SK-N-MC (cell line): ENCODE measurements at places on chromosomes 1 and 21.

- no peak for DNase-seq
These were observed 27.9 kb downstream of the CASZ1 start for GRCh38 chr1:10768552-10768951.

DNA sequence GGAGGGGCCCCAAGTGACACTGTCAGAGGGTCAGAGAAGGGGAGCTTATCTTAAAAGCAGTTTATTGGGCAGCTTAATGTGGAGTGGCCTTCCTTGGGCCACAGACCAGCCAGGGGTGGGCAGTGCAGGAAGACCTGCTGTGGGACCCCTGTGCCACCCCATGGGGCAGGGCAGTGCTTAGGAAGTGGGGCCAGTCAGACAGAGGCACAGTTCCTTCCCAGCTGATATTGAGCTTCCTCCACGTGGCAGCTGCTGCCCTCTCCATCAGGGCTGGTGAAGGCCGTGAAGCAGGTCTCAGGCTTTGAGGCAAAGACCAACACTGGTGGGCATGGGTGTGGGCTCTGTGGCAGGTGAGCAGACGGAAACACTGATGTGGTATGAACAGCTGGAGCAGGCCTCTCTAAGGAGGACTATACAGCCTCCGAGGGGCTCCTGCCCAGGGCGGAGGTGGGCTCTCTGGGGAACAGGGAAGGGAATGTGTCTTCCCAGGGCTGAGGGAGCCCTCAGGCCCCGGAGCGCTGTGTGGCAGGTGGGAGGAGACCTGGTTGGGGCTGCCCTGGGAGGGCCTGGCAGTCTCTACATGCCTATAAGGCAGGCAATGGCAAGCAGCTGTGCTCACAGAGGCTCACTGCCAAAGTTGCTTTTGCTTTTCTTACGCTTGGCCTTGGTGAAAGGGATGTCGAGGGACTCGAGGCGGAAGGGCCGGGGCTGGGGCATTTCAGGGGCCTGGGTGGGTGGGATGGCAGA lies 3.0 kb upstream of the DDOST start:
- DNase-seq = no peak

DNA sequence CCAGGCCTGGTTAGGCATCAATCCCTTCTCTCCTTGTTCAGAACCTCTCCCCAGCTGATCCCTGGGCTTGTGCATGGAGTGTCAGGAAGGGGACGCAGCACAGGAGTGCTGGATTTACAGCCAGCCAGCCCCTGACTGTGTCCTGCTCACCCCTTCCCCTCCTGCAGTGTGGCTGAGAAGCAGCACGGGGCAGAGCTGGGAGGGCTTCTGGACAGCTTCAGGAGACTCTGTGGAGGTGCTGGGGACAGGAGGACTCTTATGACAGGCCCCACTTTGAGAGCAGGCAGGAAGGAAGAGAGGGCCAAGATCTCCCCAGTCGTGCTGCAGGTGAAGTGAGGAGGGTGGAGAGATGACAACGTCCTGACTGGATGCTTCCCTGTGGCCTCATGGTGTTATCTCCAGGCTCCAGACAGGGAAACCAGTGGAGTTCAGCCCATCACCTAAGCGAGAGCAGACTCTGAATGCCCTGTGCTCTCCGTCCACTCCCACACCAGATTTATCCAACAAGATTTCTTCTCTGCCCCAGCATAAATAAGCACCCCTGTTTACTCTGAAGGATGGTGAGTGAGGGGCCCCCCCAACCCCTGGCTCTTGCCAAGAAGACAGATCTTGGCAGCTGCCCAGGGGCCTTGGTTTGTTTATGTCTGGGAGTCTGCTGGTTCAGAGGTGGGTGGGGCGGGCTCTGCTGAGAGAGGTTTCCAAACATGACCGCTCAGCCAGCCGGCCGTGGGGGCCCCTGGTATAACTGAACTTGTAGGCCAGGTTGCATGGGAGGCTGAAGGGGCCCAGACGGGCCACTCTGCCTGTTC lies 21.3 kb downstream of the TMCC2 start:
- DNase-seq = no peak

DNA sequence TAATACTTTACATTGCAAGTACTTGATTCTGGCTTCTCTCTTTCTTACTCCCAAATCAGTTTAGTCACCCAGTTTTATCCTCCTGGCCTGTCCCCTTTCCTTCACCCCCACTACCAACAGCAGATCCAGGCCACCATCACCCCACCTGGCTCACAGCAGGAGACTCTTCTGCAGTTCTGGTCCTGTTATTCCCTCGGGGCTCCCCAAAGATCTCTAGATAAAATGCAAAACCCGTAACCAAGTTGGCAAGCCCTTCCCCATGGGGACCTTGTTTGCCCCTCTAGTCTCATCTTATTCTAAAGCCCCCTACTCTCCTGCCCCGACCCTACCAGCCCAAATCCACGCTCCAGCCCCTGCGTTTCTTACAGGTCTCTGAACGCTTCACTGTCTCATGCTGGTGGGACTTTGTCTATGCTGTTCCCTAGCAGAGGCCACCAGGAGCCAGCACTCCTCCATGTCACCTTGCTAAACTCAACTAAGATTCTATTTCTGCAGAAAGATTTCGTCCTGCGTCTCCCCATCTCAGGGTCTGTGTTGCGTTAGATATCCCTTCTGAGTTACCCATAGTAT lies 4.0 kb downstream of the ABCG1 start:
- no peak for DNase-seq

GRCh38 chr1:64470665-64471217 lies 812 bp downstream of the CACHD1 start:
- DNase-seq = no peak

GRCh38 chr1:46262508-46262907 lies 14.9 kb downstream of the RAD54L start:
- no peak for DNase-seq

DNA sequence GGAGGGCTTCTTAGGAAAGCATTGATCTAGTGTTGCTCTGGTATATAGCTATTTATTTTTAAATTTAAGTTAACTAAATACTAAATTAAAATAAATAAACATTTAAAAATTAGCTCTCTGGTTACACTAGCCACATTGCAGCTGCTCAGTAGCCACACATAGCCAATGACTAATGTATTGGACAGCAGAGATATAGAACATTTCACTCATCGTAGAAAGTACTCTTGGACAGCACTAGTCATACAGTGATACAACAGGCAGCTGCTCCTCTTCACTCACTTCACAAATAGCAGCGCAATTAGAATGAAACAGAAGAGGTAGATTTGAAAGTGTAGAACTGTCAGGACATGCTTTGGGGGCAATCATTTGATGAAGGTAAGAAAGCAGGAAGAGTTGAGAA lies 245.4 kb downstream of the PBX1 start:
- DNase-seq = no peak

GRCh38 chr1:79161077-79161476 lies 154.5 kb upstream of the ADGRL4 start:
- DNase-seq = no peak

DNA sequence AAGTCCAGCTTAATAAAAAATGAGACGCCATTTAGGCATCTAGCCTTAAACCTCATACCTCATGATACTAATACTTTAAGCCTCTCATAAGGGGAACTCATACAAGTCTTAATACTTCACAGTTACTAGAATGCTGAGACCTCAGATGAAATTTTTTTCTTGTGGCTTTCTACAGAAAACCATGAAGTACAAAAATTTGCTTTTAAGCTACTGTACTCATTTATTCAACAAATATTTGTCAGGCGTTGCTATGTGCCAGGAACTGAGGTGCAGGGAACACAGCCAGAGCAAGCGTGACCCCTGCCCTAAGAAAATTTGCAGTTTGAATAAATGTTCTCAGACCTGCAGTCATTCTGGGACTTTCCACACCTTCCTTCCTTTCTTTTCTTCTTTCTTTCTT lies 150.6 kb downstream of the MRPL39 start:
- DNase-seq = no peak

- no peak for DNase-seq
These were observed 37.1 kb upstream of the SLC30A10 start for GRCh38 chr1:219965285-219966070.

DNA sequence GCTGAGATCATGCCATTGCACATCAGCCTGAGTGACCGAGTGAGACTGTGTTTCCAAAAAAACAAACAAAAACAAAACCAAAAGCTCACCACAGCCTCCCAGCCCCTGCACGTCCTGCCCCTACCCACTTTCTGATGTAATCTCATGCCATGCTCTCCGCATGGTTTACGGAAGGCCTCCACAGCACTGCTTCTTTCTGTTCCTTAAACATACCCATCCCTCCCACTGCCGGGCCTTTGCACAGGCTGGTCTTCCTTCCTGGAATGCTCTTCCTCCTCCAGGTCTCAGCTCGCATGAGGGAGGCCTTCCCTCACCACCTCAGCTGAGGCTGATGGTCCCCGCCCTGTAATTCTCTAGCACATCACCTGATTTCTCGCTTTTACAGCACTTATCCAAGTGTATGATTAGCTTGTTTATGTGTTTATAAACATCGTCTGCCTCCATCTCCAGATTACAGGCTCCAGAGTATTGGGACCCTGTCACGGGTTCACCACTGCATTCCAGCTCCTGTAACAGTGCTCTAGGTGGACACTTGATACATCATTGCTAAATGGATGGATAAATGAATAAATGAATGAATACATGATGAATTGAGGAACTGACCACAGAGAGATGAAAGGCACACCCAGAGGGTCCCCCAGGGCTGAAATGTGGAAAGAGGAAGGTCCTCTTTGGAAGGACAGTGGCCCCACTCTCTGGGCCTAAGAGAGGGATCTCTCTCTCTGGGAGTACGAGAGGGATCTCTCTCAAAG lies 22.1 kb downstream of the TCEA3 start:
- no peak for DNase-seq

GRCh38 chr21:35565204-35565611 lies 495.1 kb downstream of the SETD4 start:
- no peak for DNase-seq

- no peak for DNase-seq
These were observed 10.8 kb downstream of the UBASH3A start for GRCh38 chr21:42414553-42414927.

- DNase-seq = no peak
These were observed 19.8 kb downstream of the UTS2 start for GRCh38 chr1:7833035-7833434.

DNA sequence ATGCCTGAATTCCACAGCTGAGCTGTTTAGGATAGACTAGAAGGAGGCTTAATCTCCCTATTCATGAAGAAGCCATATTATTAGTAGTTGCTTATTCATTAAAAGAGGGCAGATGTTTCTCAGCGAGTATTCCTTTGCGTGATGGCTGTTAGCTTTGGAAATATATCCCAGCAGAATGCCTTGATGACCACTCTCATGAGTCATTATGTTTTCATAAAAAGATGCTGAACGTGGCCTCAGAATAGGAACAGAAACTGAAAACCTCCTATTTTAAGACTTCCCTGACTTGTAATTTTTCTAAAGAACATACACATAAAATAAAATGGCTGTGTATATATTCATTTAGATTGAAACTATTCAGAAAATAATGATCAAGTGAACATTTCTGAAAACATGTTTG lies 9.6 kb upstream of the PLA2G4A start:
- DNase-seq = no peak

DNA sequence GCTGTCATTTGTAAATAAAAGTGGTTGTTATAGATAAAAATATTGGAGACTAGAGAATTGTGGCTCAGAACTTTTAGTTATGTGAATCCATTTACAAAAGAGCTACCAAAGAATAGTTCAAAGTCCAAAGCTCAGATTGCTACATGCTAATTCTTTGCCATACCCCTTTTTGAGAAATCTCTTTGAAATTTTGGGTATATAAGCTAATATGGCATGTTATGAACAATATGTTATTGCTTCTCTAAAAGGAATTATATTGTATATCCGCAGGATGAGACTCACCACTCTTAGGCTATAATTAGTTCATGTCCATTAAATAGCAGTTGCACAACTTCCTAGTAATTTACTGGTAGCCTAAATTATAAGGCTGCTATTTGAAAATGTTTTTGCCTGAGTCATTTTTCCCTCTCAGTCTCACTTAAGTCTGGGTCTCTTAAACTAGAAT lies 178.0 kb downstream of the ZNF281 start:
- DNase-seq = peak; percentile 44

GRCh38 chr1:228898582-228898992 lies 163.3 kb downstream of the RHOU start:
- DNase-seq = no peak

DNA sequence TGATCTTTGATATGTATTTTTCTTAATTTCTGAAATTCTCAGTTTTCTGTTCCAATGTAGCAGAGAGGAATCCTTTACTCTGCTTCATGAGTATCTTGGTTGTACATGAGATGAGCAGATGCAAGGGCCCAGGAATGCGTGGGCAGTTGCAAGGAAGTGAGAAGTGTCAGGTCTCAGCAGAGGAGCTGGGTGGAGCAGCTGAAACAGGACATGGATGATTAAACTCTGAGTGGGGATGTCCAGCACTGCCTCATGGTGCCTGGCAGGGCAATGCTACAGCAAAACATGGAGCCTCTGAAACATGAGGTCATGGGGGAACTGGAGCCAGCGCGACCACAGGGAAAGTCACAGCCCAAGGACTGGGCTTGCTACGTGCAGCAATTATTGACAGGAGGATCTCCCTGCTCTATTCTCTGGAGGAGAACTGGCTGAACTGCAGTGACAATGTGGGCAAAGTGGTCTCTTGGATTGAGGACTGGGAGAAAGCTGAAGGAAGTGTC lies 48.4 kb downstream of the COLGALT2 start:
- DNase-seq = no peak

DNA sequence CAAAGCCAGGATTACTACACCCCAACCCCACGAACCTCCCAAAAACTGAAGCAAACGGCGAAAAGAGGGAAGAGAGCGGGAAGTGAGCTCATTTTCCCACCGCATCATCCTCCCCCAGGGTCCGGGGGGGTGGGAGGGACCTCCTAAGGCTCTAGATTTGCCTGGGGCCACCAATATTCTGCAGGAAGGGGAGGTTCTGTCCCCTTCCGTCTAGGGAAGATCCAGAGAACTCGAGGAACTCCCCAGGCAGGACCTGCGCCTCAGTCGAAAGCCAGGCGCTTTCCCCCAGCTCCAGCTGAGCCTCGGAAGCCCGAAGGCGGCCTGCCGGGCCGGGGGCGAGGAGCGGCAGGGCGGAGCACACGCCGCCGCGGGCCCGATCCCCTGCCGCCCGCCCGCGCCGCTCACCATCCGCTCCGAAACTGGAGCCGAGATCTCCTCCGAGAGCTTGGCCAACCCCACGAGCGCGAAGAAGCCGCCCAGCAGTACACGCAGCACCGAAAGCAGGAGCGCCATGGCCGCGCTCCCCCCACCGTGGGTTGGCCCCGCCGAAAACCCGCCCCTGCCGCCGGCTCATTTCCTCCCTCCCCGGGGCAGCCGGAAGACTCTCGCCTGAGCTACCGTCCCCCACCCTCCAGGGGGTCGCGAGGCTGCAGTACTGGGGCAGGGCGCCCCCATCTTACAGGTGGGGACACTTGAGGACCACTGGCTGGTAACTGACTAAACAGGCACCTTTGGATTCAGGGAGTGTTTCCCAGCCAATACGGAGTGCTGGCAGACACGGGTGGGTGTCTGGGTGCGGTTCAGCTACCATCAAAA lies at the start of gene TMEM35B:
TSS of gene TMEM35B (minus strand) at position 555 of the 816 bp plus-strand sequence. CDS start at position 513, 42 bp downstream.
- DNase-seq = no peak
